ENCODE measurements at places on chromosomes 16 and 17.

DNA sequence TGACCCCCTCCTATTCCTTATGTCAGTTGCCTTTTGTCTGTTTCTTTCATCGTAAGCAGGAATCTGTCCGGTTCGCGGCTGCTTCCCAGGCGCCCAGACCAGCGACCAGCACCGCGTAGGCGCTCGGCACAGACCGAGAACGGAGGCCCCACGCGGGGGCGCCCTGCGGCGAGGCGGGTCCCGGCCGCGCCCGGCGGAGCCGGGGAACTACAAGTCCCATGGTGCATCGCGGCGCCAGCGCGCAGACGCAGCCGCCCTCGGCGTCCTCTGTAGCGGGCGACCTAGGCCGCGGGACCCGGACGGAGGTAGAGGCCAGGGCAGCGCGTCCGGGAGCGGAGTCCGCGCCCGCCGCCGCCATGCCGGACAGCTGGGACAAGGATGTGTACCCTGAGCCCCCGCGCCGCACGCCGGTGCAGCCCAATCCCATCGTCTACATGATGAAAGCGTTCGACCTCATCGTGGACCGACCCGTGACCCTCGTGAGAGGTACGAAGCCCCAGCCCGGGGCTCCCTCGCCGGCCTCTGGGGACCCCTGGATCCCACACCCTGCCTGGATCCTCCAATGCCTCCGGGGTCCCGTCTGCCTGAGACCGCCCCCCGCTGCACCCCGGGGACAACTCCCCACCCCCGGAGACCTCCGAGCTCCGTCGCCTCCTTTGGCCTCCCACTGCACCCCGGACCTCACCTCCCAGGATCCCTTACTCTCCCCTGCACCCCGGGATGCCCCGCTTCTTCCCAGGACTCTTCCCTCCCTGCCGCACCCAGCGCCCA is at the start of gene NDUFB10:
NDUFB10 (plus strand) TSS at position 270 of the 771 bp plus-strand sequence; CDS start at position 357, 87 bp downstream.
- DNase-seq, result peak; percentile 82

- no peak for DNase-seq
Observed at GRCh38 chr17:55806745-55807495, 56.1 kb downstream of the PCTP start.

- no peak for DNase-seq
Observed at GRCh38 chr17:2453325-2453724, 52.5 kb upstream of the MNT start.

DNA sequence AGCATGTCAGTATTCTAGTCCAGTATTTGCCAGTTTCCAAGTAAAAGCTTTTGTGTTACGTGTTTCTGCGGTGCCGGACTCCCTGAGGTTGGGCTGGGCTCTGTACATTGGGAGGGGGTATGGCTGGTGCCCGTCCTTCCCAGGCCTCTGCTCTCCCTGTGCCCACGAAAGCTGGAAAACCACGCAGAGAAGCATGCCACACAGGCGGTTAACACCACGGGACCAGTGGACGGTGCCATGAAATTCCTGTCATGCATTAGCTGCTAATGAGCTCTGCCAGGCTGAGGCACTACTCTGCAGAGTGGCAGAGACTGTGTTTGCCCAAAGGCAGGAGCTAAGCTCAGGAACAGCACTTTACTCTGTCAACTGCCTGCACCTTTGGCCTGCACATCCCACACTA is 8.1 kb downstream of the SMIM5 start:
- DNase-seq, result no peak

- DNase-seq, result no peak
Observed at GRCh38 chr16:981695-982144, at the start of gene SOX8. Gene SOX8 (plus strand): TSS chr16:981770. CDS start chr16:981923, 153 bp downstream.

DNA sequence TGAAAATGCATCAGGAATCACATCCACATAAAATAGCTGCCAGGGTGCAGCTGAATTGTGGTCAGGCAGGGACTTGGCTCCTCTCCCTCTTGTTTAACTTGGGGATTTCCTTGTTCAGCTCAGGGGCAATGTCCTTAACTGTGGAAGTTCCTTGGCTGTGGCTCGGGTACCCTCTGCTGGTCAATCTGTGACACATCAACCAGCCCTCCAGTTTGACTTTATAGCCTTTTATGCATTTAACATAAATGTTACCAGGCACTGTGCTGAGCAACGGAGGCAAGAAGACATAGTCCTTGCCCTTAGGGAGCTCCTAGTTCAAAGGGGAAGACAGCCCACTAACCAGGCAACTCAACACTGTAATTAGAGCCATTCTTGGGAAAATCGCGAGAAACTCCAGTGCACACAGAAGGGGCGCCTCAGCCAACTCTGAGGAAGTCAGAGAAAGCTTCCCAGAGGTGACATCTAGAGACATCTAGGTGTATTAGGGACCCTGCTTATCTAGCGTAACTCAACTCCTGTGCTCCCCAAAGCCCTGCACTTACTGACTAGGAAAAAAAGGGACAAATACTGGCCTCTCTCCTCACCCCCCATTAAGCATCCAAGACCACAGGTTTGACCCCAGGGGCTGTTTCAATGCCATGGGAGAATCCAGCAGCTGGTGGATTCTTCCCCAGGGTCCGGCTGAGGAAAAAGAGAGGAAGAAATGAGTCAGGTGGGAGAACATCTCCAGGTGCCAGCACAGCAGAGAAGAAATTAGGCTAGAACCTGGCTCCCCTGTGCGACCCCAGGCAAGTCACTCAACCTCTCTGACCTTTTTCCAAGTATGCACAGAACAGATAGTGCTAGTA is 17.3 kb upstream of the EEF2K start:
- DNase-seq, result peak; percentile 66

GRCh38 chr17:69763503-69763902 is 311.5 kb upstream of the KCNJ16 start:
- no peak for DNase-seq

GRCh38 chr17:10612957-10613744 is 44.0 kb downstream of the MYH3 start:
- no peak for DNase-seq

- peak; percentile 83 for DNase-seq
Observed at GRCh38 chr17:30950669-30951399, 20.0 kb upstream of the RNF135 start.

DNA sequence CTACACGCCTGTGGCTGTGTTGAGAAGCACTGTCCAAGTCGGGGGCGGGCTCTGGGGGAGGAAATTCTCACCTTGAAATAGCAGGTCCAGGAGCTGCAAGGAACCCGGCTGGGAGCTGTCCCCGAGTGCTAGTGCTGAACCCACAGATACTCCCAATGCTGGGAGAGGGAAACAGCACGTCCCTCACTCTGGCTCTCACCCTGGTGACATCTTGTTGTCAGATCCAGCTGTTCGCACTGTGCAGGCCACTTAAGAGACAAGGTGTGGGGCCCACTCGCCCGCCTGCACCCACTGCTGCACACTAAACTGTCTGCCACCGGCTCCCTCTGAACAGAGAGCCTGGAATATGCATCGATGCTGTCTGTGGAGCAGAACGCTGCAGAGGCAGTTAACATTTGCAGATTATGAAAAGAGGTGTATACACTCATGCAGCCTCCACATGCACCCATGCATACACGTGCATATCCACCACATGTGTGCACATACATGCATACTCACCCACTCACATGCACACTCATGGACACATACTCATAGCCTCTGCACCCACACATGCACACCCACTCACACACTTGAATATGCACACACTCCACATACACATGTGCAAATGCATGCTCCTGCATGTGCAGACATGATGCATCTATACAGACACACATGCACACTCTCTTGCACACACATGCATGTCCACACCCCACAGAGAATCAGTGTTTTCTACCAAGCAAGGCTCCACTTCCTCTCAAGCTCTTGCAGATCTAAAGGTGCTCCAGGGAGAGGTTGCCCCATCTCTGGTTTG is 42.0 kb downstream of the MGAT5B start:
- DNase-seq, result no peak

- no peak for DNase-seq
Observed at GRCh38 chr17:1511756-1512321, 4.6 kb downstream of the INPP5K start.

DNA sequence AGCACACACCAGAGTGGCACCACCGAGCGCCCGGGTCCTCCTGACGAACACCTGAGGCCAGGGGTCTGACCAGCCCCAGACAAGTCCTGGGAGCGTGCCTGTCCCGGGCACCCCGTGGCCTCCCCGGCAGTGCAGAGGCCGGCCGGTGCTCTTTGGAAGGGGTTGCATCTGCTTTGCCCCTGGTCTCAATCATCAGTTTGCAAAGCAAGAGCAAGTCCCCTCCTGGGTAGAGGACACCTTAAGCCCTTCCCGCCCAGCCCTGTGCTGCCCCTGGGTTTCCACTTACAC is 11.6 kb upstream of the CAPN15 start:
- no peak for DNase-seq

- no peak for DNase-seq
Observed at GRCh38 chr17:28777178-28777577, 33.4 kb downstream of the TRAF4 start.

DNA sequence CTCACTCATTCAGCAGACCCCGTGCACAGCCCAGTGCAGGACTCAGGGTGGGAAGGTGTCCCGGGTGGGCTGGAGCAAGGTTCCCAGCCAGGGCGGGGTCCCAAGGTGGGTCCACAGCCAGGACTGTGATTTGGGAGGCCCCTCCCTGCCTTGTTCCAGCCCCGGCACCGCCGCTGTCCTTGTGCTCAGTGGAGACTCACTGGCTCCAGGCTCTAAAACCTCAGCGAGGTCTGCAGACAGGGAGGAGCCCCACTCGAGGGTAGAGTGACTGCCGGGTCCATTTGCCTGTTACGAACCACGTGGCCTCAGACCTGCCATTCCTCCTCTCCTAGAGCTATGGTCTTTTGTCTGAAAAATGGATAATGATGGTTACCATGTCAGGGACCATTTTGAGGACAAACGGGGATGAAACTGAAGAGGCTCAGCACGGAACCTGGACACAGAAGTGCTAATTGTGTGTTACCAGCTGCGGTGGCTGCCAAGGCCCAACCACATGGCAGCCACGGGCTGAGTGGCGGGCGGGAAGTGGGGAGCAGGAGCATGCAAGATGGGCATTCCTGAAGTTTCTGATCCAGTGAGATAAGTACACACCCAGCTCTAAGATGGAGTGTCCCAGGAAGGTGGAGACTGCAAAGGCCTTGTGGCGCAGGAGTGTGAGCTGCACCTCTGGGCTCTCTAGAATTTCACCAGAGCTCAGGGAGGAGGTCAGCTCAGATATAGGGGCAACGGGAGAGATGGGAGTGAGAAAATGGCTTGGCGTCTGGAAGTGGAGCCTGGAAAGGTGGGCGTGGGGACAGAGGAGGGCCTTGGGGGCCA is 317.6 kb downstream of the SEC14L1 start:
- DNase-seq, result no peak

GRCh38 chr17:73271072-73271471 is 9.4 kb upstream of the CPSF4L start:
- no peak for DNase-seq

- no peak for DNase-seq
Observed at GRCh38 chr16:54093281-54093680, 193.3 kb downstream of the IRX3 start.

DNA sequence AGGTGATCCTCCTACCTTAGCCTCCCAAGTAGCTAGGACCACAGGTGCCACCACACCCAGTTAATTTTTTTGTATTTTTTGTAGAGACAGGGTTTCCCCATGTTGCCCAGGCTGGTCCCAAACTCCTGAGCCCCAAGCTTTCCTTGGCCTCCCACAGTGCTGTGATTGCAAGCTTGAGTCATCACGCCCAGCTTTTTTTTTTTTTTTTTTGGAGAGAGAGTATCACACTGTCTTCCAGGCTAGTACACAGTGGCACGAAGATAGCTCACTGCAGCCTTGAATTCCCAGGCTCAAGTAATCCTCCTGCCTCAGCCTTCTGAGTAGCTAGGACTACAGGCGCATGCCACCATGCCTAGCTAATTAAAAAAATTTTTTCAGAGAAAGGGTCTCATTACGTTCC is 27.2 kb downstream of the HEATR9 start:
- no peak for DNase-seq

GRCh38 chr16:22694887-22695382 is 119.0 kb upstream of the HS3ST2 start:
- DNase-seq, result no peak

DNA sequence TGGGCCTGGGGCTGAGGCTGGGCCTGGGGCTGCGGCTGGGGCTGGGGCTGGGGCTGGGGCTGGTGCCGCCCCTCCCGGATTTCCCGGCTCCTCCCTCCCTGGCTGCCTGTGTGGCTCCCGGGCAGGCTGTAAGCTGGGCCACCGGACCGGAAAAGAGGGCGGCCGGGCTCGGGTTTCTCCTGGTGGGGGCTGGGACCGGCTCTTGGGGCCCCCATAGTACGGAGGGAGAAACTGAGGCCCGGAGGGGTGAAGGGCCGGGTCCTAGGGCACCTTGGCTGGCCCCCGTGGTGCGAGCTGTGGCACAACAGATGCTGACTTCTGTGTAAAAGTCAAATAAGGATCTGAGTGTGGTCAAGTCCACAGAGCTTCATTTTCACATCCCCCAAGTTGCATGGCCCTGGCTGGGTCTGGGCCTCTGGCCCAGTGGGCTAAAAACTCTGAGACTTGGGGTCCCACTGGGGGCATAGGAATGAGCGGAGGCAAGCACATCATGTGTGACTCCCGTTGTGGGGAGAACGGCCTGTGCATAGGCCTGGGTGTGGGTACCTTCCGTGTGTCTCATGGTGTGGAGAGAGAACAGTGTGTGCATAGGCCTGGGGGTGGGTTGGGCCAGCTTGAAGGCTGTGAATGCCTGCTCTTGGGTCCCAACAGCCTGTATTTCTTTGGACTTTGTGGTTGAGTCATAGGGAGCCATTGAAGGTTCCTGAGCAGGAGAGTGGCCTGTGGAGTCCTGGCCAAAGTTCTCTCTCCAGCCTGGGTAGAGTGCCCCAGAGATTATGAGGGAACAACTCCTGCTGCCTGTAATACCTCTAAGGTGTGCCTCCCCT is 123.9 kb upstream of the CIBAR2 start:
- DNase-seq, result no peak

- DNase-seq, result no peak
Observed at GRCh38 chr17:73318836-73319235, 7.0 kb upstream of the CDC42EP4 start.

- peak; percentile 53 for DNase-seq
Observed at GRCh38 chr17:6831661-6832263, at the start of gene TEKT1. Gene TEKT1 (minus strand): TSS chr17:6831729. CDS start chr17:6830376, 1,353 bp downstream.

- DNase-seq, result no peak
Observed at GRCh38 chr16:21026846-21027245, 123.8 kb downstream of the DNAH3 start.

DNA sequence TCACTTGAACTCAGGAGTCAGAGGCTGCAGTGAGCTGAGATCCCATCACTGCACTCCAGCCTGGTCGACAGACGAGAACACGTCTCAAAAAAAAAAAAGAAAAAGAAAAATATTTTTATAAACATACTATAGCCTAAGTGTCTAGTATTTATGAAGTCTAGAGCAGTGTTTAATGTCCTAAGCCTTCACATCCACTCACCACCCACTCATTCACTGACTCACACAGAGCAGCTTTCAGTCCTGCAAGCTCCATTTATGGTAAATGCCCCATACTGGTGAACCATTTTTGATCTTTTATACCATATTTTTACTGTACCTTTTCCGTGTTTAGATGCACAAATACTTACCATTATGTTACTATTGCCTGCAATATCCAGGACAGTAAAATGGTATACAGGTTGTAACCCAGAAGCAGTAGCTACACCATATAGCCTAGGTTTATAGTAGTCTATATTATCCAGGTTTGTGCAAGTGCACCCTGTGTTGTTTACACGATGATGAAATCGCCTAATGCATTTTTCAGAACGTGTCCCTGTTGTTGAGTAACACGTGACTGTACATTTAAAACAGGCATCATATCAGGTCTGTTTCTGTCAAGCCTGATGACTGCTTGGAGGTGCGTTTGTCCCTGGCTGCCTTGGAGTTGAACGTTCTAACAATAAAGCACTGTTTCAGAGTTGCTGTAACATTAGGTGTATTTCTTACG is 10.1 kb downstream of the NUDT7 start:
- no peak for DNase-seq
